ENCODE measurements at places on chromosomes 2 and 18.

DNA sequence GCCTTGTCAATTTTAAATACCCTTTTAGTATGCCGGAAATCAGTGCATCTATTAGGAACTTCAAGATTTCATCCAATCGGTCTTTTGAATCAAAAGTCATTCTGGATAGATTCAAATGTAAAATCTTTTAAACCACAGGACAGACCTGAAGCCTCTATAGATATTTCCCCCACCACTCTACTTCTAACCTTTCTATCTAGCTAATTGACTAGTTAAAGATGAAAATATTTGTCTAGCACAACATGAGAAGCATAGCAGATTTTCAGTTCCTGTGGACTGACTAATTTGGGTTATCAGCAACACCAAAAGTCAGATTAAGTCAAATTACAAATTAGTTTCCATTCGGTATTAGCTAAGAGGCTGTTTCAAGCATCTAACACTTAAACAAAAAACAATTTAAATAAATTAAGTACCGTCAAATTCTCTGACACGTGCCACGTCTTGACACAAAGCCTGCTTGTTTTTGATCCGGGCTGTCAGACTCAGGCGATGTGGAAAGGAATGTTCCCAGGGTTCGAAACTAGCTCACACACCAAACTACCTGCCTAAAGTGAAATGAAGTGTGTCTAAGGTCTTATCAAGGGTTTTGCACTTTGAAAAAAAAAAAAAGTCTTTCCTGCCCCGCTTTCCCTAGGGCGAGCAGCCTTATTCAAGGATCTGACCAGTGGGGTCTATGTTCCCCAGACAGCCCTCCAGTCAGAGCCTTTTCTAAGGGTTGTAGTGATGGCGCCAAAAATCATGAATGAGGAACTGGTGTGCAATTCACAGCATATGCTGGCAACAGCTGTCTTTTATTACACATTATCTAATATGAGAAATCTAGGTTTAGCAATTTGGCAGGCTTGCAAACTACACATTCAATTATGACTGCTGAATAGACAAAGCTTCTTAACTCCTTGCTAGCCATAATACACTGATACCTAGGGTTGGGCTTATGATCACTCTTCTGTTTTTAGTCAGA, 4.7 kb downstream of the CYTIP start:
- no peak for DNase-seq

DNA sequence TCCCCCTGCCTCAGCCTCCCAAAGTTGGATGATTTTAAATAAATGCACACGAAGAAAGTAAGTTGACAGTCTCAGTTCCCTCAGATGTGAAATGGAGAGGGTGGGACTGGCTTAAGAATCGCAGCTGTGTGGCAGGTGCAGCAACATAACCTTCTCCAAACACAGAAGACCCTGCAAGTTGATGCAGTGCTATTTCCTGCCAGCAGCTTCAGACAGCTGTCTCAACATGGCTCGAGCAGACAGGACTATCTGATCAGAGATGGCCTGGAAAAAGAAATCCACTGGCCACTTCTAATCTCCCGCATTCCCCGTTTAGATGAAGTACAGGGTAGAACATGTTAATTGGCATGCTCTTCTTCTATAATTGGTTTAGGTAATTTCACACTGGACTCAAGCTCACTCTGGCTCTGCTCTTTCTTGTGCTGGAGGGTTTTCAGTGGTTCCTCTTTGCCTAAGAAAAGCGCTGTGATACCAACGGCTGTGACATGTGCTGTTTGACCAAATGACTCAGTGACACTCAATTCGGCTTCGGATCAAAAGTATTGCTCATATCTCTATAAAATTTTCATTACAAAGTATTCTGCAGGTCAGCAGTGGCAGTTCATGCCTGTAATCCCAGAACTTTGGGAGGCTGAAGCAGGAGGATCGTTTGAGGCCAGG, 40.2 kb downstream of the MYOM1 start:
- DNase-seq, result no peak

- DNase-seq, result no peak
These were observed 16.7 kb downstream of the FHL2 start for GRCh38 chr2:105382177-105382576.

GRCh38 chr2:195656161-195656858, 716 bp upstream of the SLC39A10 start:
- no peak for DNase-seq

Measured in CMK (cell line).